ENCODE measurements at places on chromosomes 7 and 10. TPM values are rescaled to one million over a fixed set of nuclear protein-coding genes. Genes with fewer than 3 reads are reported as not detected.

Gene DNAH11
- 0.14 TPM for total RNA-seq

Gene OR6V1
- not detected for total RNA-seq

Gene DNMBP
- total RNA-seq = 32.0 TPM

Gene KAZALD1
- 3.0 TPM for total RNA-seq

Gene SLC18A2
- total RNA-seq = 0.03 TPM

Gene PDGFA
- total RNA-seq = 29.2 TPM

Gene INMT
- total RNA-seq = not detected

Gene FFAR4
- total RNA-seq = 0.30 TPM

Gene IFIT2
- 2.0 TPM for total RNA-seq

Gene ATP6V1F
- 240 TPM for total RNA-seq

Gene HOXA1
- 3.1 TPM for total RNA-seq

Gene PTER
- total RNA-seq = 19.5 TPM

Gene TDRD1
- not detected for total RNA-seq

Gene GAD2
- total RNA-seq = not detected

Gene CCL24
- not detected for total RNA-seq

Gene DDX56
- total RNA-seq = 140 TPM

Gene OPN4
- not detected for total RNA-seq

Gene PODXL
- total RNA-seq = 35.9 TPM

Gene VIPR2
- total RNA-seq = 0.03 TPM

Gene ENO4
- 0.14 TPM for total RNA-seq

Gene SCRN1
- 59.4 TPM for total RNA-seq

Gene ADIRF
- total RNA-seq = not detected

Gene PIP4K2A
- 24.9 TPM for total RNA-seq

Gene ASZ1
- not detected for total RNA-seq

Gene KNDC1
- total RNA-seq = 1.4 TPM

Gene SUV39H2
- 23.0 TPM for total RNA-seq

Gene SDK1
- 0.72 TPM for total RNA-seq

Gene AGR3
- total RNA-seq = not detected

Gene MGMT
- total RNA-seq = 6.6 TPM

Gene GNA12
- 43.3 TPM for total RNA-seq

Gene NYAP1
- total RNA-seq = 2.8 TPM

Gene CALML5
- total RNA-seq = not detected

Gene ZP3
- 22.2 TPM for total RNA-seq

Gene FRAT1
- total RNA-seq = 1.7 TPM

Gene AS3MT
- 4.2 TPM for total RNA-seq

Gene OR2A1
- total RNA-seq = not detected

Gene FGF8
- not detected for total RNA-seq

Gene SVIL
- 19.1 TPM for total RNA-seq

Gene JAKMIP3
- 1.1 TPM for total RNA-seq

Gene GIMAP6
- total RNA-seq = not detected
